ENCODE measurements at places on chromosomes 3 and 15.

DNA sequence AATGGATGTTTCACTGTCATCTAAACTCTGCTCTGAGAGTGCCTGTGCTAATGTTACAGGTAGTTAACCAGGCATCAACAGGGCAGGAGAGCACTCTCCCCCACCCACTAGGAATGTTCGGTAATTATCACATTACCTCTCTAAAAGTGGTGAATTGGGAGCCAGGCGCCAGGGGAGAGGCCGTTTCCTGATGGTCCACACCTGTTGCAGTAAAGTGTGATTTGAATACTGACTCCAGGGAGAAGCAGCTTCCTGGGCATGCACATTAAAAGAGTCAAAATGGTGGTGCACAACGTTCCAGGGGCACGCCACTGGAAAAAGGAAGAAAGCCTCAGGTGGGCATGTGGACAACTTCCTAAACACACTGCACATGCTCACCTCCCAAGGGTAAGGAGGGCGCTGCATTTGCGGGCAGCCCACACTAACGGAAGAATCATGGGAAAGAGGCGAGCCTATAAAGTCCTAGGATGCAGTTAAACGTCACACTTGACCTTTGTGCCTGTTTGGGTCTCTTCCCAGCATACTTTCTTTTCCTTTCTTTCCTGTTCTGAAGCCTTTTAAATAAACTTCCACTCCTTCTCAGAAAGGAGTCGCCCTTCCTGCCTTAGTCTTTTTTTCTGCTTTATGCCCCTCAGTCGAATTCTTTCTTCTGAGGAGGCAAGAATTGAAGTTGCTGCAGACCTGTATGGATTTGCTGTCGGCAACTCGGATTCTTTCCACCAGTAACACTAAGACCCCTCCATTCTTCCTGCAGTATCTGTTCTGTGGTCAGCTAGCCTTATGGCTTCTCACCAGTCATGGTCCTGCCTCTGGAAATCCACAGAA lies 28.9 kb upstream of the GPD1L start:
- no peak for DNase-seq

GRCh38 chr3:39937874-39938273 lies 128.5 kb downstream of the MYRIP start:
- no peak for DNase-seq

DNA sequence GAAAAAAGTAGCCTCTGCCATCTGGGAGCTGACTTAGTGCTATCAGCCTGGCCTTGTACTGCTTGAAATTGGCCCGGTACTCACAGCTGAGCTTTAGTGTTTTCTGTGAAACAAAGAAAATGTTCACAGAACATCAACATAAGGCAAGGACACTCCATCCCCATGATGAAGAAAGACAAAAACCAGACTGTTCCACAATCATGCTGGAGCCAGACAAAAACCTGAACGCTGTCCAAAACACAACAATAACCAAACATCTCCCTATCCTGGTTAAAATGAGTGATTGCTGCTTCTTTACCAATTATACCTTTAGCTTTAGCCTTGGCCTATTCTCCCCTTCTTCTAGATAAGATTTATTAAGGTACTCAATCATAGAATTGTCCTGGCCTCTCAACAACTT lies 153.9 kb downstream of the CPNE4 start:
- no peak for DNase-seq

DNA sequence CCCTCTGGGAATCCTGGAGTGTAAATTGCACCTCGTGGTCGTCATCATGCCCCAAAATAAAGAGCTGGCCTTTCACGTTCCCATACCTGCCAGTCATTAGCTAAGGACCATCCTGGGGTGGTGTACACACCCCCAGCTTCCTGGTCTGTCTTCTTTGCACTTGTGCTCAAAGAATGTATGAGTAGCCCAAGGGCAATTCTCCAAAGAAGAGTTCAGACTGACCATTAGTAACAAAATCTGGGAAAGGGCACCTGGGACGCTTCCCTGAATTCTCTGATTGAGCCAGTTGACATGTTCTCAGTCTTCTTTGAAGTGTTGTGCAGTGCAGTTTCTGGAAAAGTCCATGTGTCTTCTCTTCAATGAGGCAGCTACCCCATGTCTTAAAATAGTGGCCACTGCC lies 34.8 kb downstream of the FAM3D start:
- DNase-seq = no peak
